Mesothelial cell of epicardium (in vitro differentiated cells): ENCODE measurements at places on chromosomes 6 and 20.

DNA sequence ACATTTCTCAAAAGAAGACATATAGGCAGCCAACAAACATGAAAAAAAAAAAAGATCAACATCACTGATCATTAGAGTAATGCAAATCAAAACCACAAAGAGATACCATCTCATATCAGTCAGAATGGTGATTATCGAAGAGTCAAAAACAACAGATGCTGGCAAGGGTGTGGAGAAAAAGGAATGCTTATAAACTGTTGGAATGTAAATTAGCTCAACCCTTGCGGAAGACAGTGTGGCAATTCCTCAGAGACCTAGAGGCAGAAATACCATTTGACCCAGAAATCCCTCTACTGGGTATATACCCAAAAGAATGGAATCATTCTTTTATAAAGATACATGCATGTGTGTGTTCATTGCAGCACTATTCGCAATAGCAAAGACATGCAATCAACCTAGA lies 303.8 kb upstream of the THEMIS start:
- DNase-seq = no peak

DNA sequence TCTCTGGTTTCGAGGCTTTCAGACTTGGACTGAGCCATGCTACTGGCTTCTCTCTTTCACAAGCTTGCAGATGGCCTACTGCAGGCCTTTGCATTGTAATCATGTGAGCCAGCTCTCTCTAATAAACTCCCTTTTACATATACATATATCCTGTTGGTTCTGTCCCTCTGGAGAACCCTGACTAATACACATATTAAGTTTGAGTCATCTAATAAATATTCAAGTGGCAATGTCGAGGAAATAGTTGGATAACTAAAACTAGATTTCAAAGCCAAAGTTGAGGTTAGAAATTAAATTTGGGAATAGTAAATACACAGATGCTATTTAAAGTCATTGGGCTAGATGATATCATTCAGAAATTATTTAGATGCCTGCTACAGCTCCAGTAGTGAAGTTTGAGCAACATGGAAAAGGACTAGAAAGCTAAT lies 1343.4 kb downstream of the GRIK2 start:
- DNase-seq = no peak

DNA sequence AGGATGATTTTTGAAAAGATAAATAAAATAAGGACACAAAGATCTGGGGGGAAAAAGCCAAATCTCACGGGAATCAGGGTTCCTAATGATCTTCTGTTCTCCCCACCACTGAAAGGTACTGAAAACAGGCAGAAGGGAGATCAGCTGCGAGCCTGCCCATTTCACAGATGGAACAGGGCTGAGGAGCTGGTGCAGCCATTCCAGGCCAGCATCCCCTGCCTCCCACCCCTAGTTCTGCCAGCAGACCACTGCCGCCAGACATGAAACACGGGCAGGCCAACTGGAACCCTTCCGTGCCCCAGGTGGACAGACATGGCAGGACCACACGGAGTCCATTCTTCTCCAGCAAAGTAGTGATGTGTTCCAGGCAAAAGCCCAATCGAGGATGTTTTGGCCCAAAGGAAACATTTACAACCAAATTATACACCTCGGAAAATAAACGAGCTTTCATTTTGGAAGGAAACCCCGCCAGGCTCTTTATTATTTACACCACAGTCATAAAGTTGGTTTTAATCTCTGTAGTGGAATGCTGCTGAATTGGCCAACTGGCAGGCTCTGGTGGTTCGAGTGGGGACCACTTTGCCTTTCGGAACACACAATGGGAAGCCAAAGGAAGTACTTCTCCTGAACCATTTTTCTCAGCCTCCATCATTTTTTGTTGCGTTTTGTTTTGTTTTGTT lies 28.2 kb downstream of the ISM1 start:
- DNase-seq = no peak

- no peak for DNase-seq
Observed at GRCh38 chr6:28789553-28790083, 134.2 kb downstream of the TRIM27 start.

DNA sequence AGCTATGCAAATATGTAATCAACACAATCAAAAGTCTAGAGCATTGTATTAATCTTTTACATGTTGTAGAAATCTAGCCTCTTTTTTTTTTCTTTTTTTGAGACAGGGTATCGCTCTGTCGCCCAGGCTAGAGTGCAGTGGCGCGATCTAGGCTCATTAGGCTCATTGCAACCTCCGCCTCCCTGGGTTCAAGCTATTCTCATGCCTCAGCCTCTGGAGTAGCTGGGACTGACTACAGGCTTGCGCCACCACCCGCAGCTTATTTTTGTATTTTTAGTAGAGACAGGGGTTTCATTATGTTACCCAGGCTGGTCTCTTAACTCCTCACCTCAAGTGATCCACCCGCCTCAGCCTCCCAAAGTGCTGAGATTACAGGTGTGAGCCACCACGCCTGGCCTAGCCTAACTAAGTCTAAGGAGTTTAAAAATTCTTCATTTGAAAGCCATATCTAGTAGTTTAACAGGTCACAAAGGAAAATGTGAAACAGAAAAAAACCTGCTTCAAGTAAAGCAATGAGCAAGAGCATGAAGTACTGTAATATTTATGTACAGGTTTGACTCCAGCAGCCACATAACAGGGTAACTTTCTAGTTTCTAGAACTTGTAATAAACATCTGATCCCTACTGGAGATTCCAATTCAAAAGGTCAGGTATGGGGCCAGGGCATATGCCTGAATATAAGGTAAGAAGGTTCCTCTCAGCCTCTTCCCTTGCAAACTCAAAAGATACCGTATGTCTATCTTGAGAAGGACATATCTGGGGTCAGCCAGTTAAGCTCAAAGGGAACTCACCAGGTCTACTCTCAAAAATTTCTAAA lies 4.4 kb downstream of the CPNE1 start:
- no peak for DNase-seq

DNA sequence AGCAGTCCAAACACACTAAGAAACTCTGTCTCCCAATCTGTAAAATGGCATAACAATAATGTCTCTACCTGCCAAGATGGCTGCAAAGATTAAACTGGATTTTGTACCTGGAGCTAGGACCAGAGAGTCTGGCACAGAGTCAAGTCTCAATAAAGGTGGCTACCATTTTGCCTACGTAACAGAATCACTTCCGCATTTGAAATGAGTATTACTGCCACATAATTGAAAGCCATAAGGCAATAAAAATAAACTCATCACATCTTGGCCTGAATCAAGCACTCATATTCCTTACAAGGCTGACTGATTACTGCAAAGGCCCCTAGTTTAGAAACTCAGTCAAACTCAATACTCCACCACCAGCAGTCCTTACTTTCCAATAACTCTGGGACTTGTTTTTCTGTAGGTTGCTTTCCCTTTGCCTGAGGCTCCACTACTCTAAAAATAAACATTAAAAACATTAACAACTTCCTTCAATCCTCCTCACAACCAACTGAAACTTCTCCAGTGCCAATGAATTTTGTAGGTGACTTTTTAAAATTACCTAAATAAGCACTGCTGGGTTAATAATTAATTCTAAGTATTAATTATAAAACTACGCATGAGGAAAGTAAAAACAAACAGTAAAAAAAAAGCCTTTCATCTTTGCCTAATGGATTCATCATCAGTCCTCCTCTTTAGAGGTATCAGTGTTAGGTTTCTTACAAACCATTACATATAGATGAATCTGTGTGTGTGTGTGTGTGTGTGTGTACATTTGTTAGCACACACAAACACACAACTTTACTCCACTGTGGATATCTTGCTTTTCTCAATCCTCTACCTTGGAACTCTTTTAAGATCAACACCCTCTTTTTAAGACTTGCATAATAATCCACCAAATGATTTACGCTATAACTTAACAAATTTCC lies 3.7 kb downstream of the KIF16B start:
- no peak for DNase-seq

DNA sequence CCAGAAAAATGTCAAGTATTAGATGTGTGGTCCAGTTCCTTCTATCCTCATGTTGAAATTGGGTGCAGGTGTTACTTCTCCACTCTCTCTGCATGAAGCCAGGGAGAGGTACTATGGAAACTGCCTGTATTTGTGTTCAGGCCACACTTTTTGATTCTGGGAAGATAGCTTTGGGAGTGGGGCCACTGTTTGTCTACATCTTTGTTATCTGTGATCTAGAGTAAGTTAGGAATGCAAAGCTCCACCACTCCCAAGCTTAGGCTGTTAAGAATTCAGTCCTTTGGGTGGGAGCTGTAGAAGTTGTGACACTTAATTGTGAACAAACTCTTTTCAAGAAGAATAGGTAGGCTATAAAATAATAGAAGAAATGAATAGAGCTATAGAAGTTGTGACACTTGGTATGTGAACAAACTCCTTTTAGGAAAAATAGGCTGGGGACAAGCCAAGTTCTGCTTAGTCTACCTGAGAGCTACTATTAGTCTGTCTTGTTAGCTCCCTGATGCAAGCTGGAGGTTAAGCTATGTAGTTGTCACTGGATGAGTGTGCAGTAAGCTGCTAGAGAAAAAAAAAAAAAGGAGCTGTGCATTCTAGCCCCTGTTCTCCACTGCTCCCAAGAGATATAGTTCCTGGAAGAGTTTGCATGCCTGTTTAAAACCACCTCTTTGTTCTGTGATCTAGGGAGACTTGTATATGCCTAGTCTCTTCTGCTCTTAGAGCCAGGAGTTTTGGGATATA lies 7.1 kb upstream of the GFRAL start:
- DNase-seq = no peak

GRCh38 chr20:55283889-55284288 lies 721.4 kb downstream of the CBLN4 start:
- DNase-seq = no peak

- DNase-seq = no peak
Observed at GRCh38 chr20:8722277-8722928, 346.5 kb upstream of the PLCB4 start.

DNA sequence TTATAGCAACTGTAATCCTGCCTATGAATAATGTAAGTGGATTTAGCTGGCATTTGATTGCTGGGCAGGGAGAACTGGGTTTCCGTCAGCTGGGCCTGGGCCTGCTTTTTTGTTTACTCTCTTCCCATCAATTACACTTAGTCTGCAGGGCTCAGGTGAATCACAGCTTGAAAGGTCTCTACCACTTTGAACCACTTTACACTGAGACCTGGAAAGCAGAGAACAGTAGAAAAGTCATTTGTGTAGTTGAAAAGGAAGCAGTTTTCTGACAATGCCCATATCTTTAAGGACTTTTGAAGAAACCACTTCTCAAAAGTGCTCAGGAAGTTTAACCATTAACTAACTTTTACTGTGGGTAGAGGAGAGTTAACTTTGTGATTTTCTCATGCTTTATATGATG lies 315.4 kb upstream of the SASH1 start:
- no peak for DNase-seq

- no peak for DNase-seq
Observed at GRCh38 chr6:45353654-45354053, 24.1 kb downstream of the SUPT3H start.

- no peak for DNase-seq
Observed at GRCh38 chr6:156808287-156808686, 31.1 kb downstream of the ARID1B start.

- DNase-seq = no peak
Observed at GRCh38 chr20:13223736-13224520, 2.9 kb downstream of the ISM1 start.

DNA sequence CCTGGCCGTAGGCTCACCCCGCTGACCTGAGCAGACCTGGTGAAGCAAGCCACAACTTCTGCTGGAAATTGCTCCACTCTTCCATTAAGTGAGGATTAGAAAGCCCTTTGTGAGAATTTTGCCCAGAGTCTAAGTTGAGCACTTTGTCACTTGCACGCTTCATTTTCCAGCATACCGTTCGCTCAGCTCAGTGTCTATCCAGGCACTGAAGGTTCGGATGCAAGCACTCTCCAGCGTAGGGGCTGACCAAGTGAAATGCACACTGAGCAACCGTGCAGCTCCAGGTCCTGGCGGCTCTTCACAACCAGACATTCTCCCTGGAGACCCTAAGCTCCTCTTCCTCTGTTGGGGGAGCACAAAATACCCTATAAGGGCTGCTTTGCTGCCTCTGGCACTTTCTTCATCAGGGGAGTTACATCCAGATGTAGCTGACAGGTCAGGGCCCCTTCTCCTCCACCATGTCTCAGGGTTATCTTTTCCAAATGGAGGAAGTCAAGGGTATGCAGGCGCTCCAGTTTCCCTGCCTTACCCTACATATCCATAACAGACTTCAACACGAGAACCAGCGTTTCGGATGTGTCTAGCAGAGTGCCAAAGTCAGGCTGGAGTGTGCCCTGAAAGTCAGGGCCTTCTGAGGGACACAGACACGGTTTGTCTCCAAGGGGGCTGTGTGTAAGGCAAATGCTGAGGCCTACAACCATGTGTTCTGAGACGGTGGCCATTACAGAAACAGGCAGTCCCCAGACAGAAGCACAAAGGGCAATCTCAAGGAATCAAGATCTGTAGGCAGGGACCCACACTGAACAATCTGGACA lies 146.7 kb upstream of the AFDN start:
- DNase-seq = no peak

DNA sequence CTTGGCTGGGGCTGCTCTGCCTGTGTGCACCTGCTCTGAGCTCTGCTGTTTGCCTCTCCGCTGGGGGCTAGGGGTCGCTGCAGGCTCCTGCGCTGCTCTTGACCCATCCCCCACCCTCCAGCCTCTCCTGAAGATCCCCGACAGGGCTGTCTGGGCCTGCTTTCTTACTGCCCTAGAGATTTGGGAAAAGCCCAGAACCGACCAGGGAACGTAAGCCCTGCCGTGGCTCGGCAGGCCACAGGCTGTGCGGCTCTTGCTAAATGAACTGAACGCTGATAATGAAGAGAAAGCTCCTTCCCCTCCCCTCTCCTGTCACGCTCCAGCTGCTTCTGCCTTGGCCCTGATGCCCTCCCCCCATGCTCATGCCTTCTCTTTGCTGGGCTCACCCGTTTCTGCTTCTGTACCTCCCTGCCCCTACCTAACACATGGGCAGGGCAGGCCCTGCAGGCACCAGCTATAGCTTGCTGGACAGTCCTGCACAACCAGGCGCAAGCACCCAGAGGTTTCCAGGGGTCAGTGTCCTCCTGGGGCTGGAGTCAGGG lies 32.0 kb upstream of the PCMTD2 start:
- peak; percentile 56 for DNase-seq

DNA sequence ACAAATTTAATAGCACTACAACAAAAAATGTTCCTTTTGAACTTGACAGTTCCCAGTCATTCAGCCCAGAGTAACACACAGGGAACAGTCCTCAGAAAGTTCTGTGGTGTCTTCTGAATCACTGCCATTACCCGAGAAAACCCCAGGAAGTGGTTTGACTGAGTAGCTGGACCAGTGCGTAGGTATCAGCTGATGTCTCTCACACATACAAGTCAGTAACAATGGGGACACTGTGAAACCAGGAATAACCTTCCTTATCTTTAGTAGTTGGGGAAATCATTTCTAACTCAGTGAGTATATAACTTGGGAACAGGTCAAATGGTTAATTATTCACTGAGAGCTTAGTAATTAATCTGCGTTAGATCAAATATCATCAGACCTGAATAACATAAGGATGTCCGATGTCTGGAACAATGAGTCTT lies 73.1 kb downstream of the HIVEP2 start:
- DNase-seq = no peak

- no peak for DNase-seq
Observed at GRCh38 chr6:132760256-132760655, 2.6 kb upstream of the VNN2 start.

DNA sequence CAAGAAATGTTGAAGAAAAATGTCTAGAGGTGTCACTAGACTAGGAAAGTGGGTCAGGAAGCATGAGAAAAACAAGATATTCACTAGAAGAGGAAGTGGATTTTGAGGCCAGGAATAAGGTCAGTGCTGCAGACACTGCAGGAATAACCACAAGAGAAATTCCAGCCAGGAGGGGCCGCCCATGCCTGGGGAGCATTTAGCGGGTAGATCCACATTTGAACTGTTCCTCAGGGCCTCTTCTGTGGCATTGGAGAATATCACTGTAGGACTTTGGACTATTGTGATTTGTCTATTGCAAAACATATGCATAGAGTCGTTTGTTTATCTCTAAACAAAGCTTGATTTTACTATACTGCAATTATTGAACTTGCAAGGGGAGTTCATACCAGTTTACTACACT lies 49.6 kb upstream of the CCDC28A start:
- no peak for DNase-seq
